AG20443 (cell line): ENCODE measurements at places on chromosomes 7 and 10.

DNA sequence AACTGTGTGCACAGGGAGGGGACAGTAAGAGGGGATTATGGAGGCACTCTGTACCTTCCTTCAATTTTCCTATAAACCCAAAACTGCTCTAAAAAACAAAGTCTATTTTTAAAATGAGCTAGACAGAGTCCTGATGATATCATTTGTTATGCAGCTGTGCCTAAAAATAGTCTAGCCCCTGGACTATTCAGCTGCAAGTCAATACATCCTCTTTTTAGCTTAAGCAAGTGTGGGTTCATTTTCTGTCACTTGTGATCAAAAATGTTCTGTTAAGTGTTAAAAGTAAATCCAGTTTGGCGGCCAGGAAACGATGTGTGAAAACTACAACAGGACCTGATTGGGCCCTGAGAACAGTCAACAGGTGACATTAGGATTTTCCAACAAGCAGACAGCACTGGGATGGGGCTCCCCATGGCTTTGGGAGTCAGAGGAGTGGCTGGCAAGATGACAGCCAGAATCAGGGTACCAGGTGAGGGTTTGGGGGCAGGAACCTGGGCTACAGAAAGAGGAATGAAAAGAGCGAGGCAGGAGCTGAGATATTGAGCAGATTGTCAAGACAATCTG is 33.9 kb downstream of the FAM107B start:
- no peak for DNase-seq

- DNase-seq: no peak
These were observed 67.1 kb downstream of the TMEM130 start for GRCh38 chr7:98802781-98803110.

DNA sequence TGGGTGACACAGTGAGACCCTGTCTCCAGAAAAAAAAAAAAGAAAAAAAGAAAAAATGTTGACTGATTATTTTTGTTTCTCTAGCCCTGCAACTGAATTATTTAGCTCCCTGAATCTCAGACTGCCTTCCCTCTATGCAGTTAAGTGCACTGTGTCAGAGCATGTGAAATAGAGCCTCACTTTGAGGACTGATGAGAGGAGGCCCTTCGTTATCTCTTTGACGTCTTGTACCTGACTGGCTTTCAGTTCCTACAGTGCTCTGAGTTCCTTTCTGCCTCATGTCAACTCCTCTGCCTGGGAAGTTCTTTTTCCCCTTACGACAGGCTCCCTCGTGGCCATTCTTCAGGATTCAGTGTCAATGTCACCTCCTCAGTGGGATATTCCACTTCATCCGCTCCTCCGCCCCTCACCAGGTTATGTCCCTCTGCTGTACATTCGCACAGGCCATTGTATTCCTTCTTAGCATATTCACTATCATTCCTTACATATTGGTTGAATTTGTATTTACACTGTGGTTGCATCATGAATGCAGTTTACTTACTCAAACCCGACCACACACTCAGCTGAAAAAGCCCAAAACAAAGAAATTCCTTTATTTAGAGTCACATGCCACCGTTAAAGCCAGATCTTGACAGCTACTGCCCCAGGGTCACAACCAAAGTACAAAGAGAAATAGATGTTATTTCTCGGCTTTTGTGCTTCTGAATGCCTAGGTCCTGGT is 18.1 kb upstream of the CAMK2G start:
- peak; percentile 41 for DNase-seq

- DNase-seq: no peak
These were observed 31.7 kb upstream of the CCNY start for GRCh38 chr10:35304649-35305048.

GRCh38 chr7:131605280-131605878 is 49.0 kb upstream of the PODXL start:
- no peak for DNase-seq

DNA sequence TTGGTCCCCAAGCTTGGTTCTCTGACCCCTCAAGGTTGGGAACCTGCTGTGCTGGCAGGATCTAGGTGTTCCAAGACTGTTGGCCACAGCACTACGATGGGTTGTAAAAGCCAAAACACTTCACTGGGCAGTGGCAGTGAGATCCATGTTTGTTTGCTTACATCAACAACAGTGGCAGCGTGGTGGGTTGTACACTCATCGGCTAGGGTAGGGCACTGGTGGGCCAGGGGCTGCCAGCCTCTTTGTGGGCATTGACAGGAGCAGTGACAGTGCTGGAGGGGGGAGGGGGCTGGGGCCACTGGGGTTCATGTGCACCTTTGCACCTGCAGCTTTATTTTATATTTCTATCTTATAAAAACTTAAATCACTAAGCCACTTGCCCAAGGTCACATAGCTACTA is 126.7 kb upstream of the ZWINT start:
- DNase-seq: no peak

DNA sequence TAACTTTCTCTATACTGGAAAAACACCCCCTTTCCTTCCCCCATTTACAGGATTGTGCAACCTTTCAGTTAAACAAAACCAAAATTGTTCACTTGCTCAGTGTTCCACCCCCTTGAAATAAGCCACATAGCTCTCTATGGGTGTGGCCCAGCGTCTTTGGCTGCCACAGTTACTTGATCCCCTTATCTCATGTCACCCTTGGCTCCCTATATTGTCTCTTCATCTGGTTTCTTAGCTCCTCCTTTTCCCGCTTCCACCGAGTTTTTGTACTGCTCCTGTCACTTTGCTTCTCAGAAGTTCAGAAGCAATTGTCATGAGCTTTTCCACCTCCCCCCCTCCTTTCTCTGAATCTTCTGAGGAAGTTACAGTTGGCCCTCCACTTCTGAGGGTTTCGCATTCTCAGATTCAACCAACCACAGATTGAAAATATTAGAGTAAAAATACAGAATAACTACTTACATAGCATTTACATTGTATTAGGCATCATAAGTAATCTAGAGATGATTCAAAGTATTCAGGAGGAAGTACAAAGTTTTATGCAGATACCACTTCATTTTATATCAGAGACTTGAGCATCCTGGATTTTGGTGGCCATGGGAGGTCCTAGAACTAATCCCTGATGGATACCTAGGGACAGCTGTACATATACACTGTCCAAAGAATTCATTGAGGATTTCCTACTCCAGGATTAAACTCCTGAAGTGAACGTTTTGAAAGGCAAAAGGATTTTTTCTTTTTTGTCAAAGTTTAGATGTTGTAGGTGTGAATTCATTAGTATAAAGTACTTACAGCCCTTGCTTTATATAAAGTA is 60.4 kb downstream of the ADD3 start:
- peak; percentile 44 for DNase-seq

- DNase-seq: peak; percentile 61
These were observed 352.0 kb downstream of the PCLO start for GRCh38 chr7:82810558-82811259.

DNA sequence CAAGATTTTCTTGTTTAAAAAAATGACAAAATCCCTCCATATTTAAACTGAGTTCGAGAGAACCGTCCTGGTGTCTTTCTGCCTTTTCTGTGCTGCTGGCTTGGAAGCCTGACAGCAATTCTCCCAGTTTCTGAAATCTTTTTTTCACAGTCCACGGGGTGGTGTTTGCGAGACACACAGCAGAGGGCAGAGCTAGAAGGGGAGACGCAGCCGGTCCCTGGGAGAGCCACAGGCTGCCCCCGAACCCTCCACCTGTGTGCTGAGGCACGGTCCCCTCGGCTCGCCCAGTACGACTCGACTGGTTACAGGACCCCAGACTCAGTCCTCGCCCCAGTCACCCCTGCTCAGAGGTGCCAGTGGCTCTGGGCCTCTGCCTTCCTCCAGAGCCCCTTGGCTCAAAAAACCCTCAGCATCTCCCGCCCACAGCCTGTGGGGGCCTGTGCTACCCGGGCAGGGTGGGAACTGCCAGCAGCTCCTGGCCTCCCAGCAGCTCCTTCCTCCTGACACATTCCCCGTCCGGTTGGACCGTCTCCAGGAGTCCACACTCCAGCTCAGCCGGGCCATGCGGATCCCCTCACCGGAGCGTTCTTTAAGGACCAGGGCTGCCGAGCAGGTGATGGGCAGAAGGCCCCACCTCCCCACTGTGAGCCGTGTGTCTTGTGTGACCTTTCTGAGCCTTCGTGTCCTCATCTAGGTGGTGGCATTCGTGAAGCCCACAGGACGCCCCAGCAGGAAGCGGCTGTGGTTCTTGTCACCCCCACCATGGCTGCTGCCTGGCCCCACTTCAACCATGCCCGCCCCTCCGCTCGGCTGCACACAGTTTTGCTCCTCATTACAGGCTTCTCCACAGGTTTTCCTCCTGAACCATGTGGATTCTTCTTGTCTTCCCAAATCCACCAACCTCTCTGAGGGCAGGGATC is 52.3 kb upstream of the EN2 start:
- no peak for DNase-seq

DNA sequence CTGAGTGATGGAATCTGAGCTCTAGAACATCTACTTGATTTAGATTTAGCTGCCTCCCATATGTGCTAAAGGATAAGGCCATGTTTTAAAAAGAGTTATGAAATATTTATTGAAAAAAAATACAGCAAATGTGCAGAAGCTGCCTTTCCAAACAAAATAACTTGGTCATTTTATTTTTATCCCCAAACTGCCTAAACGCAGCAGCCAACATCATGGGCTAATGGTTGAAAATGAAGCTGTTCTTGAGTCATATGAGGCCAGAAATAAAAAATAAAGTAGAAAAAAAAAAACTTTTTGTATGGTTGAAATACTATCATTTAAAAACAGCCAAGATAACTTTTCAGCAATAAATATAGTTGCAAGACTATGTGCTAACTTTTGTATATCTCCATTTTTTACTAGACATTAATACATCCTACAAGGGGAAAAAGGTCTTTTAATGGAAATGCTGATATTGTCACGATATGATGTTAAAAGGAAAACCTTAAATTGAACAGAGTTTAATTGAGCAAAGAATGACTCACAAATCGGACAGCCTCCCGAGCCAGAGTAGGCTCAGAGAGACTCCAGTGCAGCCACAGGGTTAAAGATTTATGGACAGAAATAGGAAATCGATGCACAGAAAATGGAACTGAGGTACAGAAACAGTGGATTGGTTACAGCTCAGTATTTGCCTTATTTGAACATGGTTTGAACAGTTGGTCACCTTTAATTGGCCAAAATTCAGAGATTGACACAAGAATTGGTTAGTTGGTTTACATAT is 305.8 kb downstream of the MDFIC start:
- DNase-seq: no peak

GRCh38 chr10:101189461-101190401 is 39.5 kb downstream of the LBX1 start:
- DNase-seq: no peak

DNA sequence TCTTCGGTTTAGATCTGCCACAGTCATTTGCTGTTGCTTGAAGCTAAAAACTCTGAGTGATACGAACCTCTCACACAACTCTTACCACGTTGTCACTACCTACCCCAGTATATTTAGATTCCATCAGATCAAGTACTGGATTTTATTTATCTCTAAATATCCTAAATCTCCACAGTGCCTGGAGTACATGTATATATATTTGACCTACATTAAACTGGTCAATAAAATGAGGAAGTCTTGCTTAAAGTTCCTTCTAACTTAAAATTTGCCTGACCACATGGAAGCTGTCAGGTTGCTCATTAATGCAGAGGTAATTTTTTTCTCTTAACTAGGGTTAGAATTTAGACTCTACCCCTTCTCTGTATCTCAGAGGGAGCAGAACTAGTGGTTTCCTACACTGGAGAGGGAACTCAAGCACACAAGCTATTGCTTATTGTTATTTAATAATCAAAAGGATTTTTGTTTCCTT is 3.1 kb upstream of the MACC1 start:
- DNase-seq: no peak

- no peak for DNase-seq
These were observed 8.6 kb upstream of the CACUL1 start for GRCh38 chr10:118763202-118763988.

GRCh38 chr10:117860823-117861222 is 185.9 kb downstream of the RAB11FIP2 start:
- no peak for DNase-seq
